ENCODE measurements at places on chromosomes 5 and 9.
A peak's percentile ranks its signal among the peaks of the same experiment; 100 is the strongest.

GRCh38 chr9:11577522-11577921 lies 964.7 kb upstream of the PTPRD start:
- no peak for DNase-seq

DNA sequence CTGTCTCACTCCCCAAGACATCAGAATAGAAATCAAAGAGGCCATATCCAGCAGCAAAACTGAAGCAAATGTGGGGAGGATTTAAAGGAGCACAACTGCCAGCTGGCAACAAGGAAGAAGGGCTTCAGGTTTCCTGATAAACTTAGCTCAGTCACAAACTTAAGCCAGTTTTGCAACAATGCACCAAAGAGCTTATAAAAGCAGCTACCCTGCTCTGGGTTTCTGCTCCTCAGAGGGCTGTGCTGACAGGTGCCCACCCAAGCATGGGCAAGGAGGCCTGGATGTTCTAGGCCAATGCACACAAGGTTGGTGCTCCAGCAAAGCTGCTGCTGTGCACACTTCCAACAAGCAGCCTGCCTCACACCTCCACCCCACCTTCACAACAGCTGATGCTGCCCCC lies 132.9 kb downstream of the SIL1 start:
- no peak for DNase-seq

- no peak for DNase-seq
These were observed 367.7 kb upstream of the PRR16 start for GRCh38 chr5:120096413-120096812.

GRCh38 chr5:37991301-37992299 lies 151.8 kb upstream of the GDNF start:
- no peak for DNase-seq

- DNase-seq = no peak
These were observed 18.4 kb downstream of the RUFY1 start for GRCh38 chr5:179568721-179569120.

DNA sequence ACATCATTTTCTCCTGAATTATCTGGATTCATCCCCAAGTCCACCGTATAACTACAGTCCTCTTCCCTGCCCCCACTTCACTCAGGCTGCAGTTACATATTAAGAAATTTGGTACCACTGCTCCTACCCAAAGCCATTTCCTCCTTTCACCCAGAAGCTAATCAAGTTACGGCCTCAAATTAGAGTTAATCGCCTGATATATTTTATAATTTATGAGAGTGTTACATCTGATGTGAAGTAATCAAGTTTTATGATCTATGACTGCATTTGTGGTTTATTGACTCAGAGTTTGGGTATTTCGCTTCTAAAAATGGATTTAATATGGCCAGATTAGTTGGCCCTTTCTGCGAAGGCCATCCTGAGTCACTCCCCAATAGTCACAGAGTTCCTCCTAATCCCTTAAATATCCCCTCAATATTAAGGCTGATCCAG lies 223.6 kb upstream of the KIF2A start:
- no peak for DNase-seq

DNA sequence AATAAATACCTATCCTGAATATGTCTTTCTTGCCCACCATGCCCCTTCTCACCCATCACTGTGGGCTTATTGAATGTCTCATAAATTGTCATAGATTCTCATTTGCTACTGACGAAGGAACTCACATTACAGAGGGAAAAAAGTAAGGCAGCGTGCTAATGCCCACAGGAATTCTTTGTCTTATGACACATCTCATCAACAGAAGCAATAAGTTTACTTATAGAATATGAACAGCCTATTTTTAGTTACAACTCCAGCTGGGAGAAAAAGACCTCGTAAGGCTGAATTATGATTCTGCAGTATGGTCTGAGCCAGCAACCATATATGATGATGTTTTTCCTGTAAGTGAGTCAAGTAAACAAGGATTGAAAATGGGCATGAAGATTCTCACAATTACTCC lies 22.4 kb upstream of the ATG10 start:
- no peak for DNase-seq

- no peak for DNase-seq
These were observed 30.6 kb downstream of the KDM4C start for GRCh38 chr9:6788162-6789016.

DNA sequence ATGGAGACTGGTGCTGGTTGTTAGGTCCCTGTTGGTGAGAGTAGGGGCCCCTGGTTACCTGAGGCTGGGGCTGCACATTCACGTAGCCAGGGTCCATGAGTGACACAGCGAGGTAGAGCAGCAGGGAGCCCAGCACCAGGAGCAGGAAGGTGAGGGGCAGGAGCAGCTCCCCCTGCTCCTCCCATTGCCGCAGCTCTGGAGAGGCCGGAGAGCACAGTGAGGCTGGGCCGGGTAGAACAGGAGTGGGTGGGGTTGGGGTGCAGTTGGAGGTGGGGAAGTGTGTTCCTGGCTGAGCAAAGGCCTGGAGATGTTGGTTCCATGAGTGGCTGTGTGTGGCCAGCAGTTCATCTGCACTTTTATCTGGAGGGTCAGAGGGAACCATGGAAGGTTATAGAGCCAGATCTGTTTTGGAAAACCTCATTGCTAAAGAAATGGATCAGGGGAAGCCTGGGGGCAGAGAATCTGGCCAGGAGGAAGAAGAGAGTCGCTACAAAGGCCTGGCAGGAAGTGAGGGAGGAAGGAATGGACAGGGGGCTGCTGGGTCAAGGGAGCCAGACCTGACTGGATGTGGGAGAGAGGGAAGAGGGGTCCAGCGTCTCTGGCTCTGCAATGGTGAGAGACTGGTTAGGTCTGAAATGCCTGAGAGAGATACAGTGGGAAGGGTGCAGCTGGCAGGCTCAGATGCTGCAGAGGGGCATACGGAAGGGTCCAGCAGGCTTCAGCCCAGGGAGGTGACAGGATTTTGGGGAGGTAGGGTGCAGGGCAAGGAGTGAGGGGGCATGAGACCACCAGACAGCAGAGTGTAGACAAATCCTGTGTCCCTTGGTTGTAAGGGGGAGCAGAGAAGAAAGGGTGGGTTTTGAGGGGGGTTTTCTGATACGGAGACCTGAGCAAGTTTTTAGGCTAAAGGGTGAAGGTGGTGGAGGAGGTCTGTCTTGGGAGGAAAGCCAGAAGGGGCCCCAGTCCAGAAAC lies 1.3 kb downstream of the ZDHHC12 start:
- DNase-seq = no peak

DNA sequence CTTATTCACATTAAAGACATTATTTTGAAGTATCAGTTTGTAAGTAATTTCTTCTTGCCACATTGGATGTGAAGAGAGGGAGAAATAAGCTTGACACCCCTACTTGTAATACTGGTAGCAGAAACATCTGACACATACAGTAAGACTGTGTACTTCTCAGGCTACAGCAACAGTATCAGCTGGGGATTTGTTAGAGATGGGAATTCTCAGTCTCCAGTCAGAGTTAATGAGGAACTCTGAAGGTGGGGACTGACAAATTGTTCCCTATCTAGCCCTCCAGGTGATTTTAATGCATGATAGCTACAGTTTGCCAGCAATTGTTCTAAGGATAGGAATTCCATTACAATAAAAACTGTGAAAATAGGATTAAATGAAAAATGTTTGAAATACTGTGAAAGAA lies 524.8 kb downstream of the PRR16 start:
- no peak for DNase-seq

DNA sequence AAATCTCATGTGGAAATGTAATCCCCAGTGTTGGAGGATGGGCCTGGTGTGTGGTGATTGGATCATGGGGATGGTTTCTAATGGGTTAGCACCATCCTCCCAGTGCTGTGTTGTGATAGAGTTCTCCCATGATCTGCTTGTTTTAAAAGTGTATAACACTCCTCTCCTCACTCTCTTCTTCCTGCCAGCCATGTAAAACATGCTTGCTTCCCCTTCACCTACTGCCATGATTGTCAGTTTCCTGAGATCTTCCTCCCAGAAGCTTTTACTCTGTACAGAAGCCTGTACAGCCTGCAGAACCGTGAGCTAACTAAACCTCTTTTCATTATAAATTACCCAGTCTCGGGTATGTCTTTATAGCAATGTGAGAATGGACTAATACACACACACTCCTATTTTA lies 499.1 kb downstream of the RASEF start:
- DNase-seq = no peak

DNA sequence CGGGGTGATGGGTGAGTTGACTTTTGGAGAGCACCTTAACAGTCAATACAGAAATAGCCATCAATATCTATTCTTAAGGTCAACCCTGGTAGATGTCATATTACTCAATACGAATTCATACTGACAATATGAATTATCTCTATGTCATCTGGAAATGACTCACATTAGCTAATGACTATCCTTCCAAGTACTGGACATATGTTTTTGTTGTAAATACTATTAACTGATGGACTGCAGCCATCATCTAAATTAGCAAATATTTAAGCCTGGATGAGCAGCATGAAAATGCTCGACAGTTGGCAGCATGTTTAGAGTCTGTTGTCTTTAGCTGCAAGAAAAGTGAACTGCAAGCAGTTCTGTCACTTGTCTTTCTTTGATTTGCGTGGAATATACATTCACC lies 19.6 kb upstream of the ISOC1 start:
- no peak for DNase-seq

DNA sequence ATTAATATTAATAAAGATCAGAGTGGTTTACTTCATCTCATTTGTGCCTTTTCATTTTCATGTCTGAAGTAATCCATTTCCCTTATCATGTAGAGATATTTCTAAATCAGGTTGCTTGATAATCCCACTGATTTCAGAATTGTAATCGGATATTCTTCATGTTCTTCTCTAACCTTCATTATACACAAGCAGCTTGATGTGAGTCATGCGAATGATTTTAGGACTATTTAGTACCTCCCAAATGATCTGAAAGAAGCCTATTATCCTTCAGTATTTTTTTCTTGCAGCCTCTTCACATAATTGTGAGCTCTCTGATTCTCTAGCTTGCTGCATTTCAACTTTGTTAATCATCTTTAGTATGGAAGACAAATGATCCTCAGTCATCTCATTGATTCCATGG lies 182.0 kb downstream of the GIN1 start:
- DNase-seq = no peak

GRCh38 chr5:171692107-171692506 lies 93.5 kb upstream of the SMIM23 start:
- DNase-seq = no peak

DNA sequence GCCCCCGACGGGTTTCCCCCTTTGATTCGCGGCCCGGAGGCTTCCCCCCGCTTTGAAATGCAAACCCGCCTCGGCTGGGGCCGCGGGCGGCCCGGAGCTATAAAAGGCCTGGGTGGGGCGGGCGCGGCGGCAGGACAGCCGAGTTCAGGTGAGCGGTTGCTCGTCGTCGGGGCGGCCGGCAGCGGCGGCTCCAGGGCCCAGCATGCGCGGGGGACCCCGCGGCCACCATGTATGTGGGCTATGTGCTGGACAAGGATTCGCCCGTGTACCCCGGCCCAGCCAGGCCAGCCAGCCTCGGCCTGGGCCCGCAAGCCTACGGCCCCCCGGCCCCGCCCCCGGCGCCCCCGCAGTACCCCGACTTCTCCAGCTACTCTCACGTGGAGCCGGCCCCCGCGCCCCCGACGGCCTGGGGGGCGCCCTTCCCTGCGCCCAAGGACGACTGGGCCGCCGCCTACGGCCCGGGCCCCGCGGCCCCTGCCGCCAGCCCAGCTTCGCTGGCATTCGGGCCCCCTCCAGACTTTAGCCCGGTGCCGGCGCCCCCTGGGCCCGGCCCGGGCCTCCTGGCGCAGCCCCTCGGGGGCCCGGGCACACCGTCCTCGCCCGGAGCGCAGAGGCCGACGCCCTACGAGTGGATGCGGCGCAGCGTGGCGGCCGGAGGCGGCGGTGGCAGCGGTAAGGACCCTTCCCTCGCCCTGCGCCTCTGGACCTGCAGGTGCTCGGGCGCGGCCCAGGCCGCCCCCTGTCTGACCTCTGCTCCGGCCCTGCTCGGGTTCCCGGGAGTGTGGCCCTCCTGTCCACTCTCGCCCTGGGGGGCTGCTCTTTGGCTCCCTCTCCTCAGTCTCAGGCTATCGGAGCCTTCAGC lies at the start of gene CDX1:
Gene CDX1 (plus strand): TSS at position 129 of the 862 bp plus-strand sequence. CDS start 99 bp downstream, at position 228.
- DNase-seq = no peak

DNA sequence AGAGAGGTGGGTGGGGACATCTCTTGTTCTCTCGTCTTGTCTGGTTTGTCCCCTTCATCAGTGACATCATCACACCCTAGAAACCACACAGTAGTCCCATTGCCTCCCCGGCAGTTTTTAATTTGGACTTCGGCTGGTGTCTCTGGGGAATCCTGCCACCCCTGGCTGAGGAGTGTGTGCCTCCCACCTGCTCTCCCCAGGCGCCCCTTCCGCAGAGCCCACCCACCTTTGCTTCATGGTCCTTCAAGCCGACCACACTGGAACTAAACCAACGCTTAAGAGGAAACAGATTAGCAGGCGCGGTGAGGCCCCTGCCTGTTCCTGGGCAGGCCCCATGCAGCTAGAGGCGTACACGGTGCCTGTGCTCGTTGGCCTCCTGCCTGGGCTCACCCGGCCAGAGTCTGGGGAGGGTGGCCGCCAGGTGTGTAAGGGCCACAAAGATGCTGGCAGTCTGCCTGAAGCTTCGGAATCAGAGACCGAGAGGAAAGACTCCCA lies 107.6 kb upstream of the SPRY4 start:
- no peak for DNase-seq

- no peak for DNase-seq
These were observed 104.2 kb downstream of the RAPGEF6 start for GRCh38 chr5:131530706-131531331.

- DNase-seq = peak; percentile 52
These were observed 33.5 kb downstream of the SPEF2 start for GRCh38 chr5:35651002-35651756.

DNA sequence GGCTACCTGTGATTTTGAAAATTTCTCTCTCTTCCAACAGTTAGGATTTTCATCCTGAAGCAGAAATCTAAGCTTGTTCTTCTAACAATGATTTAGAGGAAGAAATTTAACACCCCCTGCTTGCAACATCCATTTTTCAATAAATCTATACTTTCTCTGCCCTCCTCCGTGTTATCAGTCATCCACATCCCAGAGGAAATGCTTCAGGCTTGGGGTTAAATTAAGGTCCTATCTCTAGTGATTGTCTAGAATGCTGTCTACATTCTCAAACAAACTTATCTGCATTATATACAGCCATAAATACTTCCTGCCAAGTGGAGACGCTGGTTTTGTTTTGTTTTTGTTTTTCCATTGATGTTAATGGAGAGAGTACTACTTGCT lies 371.0 kb downstream of the CSNK1G3 start:
- no peak for DNase-seq

- DNase-seq = no peak
These were observed 69.6 kb downstream of the GABBR2 start for GRCh38 chr9:98639133-98639532.
